Fibroblast of skin of right biceps (primary cell): ENCODE measurements at places on chromosomes 1 and 21.

DNA sequence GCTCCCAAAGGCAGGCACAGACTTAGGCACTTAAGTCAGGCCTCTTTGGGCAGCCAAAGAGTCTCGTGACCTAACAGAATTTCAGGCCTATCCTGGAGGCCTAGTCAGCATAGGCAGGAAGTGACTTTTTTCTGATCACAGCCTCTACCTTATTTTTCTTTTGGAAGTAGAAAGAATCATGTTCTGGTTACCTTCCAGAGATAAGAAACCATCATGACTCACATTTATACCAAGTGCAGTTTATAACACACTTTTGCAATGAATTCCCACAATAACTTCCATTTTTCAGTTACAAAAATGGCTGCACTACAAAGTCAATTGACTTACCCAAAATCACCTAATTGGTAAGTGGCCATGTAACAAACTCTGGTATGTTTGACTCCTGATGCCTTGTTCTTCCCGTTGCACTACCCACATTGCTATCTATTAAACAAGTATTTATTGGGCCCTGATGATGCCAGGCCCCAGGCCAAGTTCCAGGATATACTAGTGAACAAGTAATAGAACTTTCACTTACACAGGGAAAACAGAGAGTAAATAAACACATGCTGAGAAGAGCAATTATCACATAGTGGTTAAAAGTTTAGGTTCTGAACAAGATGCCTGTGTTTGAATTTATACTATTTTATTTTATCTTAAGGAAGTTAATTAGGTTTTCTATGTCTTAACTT, 74.3 kb downstream of the SH3GLB1 start:
- DNase-seq, result peak; percentile 56

GRCh38 chr1:30748098-30748698, 9.4 kb downstream of the LAPTM5 start:
- no peak for DNase-seq

DNA sequence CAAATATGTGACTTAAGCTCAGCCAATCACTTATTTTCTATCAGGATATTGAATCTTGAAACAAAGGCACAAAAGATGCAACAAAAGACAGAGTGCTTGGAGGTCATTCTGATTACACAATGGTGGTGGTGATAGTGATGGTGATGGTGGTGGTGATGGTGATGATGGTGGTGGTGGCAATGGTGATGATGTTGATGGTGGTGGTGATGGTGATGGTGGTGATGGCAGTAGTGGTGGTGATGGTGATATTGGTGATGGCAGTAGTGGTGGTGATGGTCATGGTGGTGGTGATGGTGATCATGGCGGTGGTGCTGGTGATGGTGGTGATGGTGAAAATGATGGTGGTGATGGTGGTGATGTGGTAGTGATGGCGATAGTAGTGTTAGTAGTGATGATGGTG, 21.9 kb upstream of the TNR start:
- no peak for DNase-seq

DNA sequence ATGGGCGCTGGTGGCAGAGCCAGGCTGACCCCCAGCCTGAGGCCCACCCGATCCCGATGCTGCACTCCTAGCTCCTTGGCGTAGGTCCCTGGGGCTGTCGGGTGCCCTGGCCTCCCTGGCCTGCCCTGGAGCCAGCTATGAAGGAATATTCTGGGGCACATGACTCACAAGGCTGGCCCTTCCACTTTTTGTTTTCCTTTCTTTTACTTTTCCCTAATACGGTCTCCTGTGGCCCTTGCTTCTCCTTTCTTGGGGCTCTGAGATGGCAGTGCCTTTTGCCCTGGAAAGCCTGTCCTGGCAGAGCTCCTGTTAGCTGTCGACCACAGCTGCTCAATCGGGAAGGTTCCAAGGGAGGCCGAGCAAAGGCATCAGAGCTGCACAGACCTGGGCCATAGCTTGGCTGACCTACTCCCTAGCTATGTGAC, 22.1 kb downstream of the ARHGEF10L start:
- no peak for DNase-seq
